NCI-H146 (cell line): ENCODE measurements at places on chromosomes 16 and 17.

- DNase-seq = no peak
Measured at GRCh38 chr16:27511657-27512448, 37.9 kb downstream of the GTF3C1 start.

DNA sequence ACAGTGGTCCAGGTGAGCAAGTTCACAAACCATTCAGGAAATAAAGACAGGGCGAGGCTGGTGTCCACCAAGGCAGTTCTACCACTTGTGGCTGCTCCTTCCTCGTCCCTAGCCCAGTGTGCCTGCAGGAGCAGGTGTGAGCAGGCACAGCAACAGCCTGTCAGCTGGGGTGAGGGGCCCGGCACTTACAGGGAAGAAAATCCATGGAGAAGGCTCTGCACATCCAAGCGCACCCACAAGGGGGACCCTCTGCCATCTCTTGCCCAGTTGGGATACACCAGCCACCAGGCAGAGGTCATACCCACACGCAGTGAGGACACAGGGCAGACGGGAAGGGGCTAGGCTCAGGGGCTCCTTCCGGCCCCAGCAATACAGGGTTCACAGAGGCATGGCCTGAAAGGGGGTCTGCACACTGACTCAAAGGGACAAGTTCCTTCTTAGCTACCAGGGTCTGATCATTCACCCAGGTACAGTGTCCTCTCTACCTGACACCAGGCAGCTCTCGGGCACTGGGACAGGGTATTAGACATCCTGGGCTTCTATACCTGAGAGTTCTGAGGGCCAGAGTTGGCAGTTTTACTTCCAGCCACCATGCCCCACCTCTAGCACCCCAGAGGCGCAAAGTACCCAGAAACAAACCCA lies 27.0 kb downstream of the CDIP1 start:
- peak; percentile 66 for DNase-seq

- DNase-seq = no peak
Measured at GRCh38 chr17:17897442-17897841, 60.7 kb upstream of the SREBF1 start.

DNA sequence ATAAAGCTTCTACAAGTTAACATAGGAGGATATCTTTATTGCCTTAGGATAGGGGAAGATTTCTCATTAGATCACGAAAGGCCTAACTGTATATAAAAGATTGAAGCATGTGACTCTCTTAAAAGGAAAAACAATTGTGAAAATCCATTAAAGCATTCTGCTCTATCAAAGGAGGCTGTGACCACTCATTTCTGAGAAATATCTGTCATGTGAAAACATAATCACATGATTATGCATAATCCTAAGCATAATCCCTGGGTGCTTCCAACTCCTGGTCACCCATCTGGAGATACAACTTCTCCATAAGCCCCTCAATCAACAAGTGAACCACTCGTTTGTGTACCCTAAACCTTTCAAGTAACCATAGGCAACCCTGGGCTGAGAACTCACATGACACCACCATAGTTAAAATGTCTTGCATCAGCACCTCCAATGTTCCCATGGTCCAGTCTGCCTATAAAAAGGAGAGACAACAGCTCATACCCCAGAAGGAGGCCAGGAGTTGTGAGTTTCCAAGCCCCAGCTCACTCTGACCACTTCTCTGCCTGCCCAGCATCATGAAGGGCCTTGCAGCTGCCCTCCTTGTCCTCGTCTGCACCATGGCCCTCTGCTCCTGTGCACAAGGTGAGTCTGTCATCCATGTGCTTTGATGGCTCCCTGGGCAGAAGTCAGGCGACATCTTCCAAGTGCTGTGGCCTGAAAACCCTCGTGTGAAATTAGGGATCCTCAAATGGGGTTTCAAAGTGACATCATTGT lies at the start of gene CCL18:
Gene CCL18 (plus strand): TSS at position 487 of the 756 bp plus-strand sequence. CDS start 71 bp downstream, at position 558.
- DNase-seq = no peak

- DNase-seq = no peak
Measured at GRCh38 chr16:410516-411178, 9.0 kb downstream of the DECR2 start.

- no peak for DNase-seq
Measured at GRCh38 chr16:88048985-88049384, 97.8 kb downstream of the BANP start.

GRCh38 chr17:78893684-78894083 lies 9.3 kb downstream of the CEP295NL start:
- DNase-seq = no peak

DNA sequence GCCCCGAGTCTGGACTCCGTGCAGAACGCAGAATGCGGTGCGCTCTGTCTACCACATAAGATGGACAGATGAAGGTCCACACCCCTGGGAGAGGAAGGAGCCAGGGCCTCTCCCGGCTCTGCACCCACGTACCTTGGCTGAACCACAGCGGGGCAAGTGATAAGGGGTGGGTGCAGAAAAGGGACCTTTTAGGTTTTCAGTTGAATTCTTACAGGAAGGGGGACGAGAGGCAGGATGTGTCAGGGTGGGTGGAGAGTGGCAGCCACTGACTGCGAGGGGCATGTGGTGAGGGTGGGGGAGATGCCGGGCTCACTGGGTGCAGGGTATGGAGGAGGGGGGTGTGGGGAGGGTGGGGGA lies 372 bp downstream of the CD300A start:
- DNase-seq = no peak

DNA sequence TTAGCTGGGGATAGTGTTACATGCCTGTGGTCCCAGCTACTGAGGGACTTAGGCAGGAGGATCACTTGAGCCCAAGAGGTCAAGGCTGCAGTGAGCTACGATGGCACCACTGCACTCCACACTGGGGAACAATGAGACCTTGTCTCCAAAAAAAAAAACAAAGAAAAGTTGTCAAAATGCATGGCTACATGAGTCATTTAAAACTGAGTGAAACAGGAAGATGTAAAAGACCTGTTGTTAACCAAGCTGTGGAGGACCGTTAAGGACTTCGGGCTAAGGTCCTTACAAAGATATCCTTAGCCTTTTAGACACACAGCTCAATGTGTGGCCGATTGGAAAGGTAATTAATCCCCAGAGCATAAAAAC lies 25.1 kb downstream of the ZP2 start:
- no peak for DNase-seq

DNA sequence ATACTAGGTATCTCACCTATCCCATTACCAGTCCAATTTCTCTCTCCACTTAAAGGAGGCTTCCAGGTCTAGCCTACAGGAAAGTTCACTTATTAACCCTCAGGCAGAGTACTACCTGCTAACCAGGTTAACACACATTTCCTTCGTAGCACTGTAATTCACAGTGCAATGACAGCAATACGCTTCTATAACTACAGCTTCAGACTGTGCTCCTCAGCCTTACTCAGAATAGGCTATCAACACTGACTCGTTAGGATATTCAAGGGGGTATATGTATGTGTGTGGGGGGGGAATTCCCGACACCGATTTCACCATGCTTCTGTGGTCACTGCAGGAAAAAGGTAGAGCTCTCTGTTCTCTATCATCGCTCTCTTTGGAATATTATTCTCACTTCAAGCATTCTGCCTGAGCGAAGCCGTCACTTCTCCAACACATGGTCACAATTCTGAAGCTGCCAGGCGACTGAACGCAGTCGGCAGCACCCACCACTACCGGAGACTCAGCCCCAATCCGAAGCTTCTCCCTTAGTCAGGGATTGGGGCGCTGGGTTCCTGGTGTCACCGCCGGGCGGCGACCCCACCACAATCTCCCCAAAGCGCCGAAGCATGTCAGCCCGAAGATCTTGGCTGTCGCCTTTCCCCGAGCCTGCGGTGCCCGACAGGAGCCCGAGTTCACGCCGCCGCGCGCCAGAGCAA lies 618 bp downstream of the GGA3 start:
- DNase-seq = no peak

DNA sequence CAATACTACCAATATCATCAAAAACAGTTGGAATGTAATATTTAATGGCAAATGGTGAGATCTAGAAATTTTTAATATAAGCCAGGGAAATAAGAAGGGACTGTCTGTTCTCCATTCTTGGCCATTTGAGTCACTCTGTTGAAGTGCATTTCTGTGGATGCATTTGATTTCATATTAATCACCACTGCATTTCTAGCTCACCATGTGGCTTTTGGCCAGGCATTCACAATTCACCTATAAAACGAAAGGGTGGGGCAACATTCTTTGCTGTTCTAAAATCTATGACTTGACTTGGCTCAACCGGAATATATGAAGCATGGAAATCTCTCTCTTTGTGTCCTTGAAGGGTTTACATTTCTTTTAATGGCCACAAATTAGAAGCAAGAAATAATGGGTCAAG lies 483.0 kb downstream of the SLC39A11 start:
- no peak for DNase-seq

GRCh38 chr17:38701504-38702165 lies 3.4 kb upstream of the MLLT6 start:
- peak; percentile 64 for DNase-seq

- DNase-seq = peak; percentile 64
Measured at GRCh38 chr17:39769974-39770587, 32.3 kb downstream of the GRB7 start.

DNA sequence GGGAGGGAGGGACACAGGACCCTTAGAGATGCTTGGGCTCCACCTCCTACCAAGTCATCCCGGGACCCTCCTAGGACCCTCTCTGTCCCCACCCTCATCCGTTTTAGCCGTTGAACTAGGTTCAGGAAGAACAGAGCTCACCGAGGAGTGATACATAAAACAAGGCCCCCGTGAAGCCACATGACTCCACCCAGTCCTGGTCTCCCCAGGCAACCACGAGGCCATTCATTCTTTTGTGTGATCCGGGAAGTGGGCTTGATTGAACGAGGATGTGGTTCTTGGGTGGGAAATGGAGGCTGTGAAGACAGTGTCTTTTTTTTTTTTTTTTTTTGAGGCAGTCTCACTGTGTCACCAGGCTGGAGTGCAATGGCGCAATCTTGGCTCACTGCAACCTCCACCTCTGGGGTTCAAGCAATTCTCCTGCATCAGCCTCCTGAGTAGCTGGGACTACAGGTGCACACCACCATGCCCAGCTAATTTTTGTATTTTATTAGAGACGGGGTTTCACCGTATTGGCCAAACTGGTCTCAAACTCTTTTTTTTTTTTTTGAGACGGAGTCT lies 14.8 kb downstream of the TRARG1 start:
- DNase-seq = no peak

GRCh38 chr17:17523001-17523730 lies 27.0 kb upstream of the RASD1 start:
- DNase-seq = peak; percentile 87

DNA sequence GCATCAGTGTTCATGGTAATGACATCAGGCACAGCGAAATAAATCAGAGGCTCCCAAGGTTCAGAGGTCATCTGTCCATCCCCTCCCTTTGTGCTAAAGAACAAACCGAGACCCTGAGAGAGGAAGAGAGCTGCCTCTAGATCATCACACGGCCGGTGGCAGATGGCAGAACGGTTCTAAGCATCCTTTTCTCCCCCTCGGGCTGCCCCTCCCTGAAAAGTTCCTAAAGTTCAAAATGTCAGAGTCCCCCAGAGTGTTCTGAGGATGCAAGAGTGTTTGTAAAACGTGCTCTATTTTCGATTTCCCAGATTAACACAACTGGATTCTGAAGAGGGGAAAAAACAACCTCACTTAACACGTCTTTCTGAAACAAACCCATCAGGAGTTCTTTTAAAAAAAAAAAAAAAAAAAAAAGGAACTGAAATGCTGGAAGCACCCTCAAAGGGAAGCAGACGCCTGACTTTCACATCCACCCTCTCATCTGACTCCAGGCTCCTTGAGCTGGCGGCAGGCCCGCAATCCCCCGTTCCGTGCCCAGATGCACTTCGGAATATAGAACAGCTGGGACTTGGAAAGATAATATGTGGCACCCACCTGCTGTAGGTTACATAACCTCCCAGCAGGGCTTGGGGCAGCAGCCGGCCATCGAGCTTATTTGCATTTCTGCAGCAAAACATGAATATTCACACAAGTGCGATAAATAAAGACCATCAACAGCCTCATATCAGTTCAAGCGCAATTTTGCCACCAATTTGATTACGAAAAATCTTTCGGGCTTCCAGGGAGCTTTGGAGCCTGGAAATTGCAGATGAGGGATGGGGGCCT lies 115.5 kb upstream of the SMURF2 start:
- peak; percentile 77 for DNase-seq

GRCh38 chr16:26026709-26027450 lies 335.1 kb downstream of the HS3ST4 start:
- no peak for DNase-seq

- no peak for DNase-seq
Measured at GRCh38 chr16:71569621-71570020, 7.3 kb downstream of the TAT start.

DNA sequence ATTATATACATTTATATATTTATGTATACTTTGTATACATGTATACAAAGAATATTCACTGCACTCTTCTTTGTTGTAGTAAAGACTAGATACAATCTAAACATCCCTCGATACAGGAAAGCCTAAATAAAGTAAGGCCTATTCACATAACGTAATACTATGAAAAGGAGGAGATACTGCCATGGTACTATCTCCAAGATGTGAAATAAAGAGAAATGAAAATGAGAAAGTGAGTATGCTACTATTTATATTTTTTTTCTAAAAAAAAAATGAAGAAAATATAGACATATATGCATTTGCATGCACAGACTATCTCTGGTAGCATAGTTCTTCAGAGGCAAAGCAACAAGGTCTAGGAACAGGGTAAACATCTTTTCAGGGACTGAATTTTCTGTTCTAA lies 19.4 kb downstream of the CFDP1 start:
- no peak for DNase-seq

DNA sequence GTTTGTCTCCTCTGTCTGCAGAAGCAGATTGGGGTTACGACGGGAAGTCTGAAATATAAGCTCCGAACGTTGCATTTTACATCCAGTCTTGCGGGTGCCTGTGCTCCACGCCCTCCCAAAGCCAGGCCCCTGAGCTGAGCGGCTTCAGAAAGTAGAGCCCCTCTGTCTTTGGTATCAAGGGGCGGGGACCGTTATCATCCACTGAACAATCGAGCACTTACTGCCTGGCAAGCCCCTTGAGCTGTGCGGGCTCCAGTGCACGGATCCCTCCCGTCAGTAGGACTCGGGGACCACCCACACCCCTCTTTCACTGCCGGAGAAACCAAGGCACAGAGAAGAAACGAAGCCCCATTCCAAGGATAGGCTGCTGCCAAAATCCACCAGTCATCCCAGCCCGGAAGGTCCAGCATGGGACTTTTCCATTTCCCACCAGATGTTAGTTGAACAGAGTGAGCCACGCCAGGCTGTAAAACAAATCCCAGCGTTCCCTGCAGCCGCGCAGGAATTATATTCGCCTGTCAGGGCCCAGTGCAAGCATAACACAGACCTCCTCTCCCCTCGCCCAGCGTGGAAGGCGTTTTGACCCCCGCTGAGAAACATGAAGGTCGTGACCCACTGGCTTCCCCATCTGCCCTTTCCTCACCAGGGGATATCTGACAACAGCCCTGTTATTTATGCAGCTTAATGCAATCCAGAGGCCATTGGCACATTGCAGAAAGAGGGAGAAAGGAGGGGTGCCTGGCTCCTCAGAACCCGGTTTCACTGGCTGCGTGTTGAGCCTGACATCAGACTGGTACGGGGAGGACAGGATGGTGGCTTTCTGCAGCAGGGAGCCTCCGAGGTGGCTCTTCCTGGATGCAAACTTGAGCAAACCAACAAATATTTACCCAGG lies 212.2 kb upstream of the FOXF1 start:
- no peak for DNase-seq

- peak; percentile 21 for DNase-seq
Measured at GRCh38 chr16:1613728-1614455, 1.7 kb downstream of the CRAMP1 start.
